ENCODE measurements at places on chromosomes 13 and 19. TPM values are rescaled to one million over a fixed set of nuclear protein-coding genes. Genes with fewer than 3 reads are reported as not detected.
A peak's percentile ranks its signal among the peaks of the same experiment; 100 is the strongest.

Gene METTL21C
- not detected for polyA plus RNA-seq

Gene DPP9
- 25.9 TPM for polyA plus RNA-seq

Gene OR10H1
- 0.03 TPM for polyA plus RNA-seq

Gene FGF9
- polyA plus RNA-seq: 23.6 TPM

Gene TMPRSS9
- polyA plus RNA-seq: 0.60 TPM

- DNase-seq: no peak
Observed at GRCh38 chr13:75461314-75461713, 20.7 kb downstream of the TBC1D4 start.

- DNase-seq: no peak
Observed at GRCh38 chr19:42410371-42410770, 16.8 kb downstream of the LIPE start.

DNA sequence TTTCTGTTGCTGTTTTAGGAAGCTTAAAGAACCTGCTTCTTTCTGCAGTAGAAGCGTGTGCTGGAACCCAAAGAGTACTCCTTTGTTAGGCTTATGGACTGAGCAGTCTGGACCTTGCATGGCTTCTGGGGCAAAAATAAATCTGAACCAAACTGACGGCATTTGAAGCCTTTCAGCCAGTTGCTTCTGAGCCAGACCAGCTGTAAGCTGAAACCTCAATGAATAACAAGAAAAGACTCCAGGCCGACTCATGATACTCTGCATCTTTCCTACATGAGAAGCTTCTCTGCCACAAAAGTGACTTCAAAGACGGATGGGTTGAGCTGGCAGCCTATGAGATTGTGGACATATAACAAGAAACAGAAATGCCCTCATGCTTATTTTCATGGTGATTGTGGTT is 103.1 kb downstream of the TNFRSF19 start:
- no peak for DNase-seq

DNA sequence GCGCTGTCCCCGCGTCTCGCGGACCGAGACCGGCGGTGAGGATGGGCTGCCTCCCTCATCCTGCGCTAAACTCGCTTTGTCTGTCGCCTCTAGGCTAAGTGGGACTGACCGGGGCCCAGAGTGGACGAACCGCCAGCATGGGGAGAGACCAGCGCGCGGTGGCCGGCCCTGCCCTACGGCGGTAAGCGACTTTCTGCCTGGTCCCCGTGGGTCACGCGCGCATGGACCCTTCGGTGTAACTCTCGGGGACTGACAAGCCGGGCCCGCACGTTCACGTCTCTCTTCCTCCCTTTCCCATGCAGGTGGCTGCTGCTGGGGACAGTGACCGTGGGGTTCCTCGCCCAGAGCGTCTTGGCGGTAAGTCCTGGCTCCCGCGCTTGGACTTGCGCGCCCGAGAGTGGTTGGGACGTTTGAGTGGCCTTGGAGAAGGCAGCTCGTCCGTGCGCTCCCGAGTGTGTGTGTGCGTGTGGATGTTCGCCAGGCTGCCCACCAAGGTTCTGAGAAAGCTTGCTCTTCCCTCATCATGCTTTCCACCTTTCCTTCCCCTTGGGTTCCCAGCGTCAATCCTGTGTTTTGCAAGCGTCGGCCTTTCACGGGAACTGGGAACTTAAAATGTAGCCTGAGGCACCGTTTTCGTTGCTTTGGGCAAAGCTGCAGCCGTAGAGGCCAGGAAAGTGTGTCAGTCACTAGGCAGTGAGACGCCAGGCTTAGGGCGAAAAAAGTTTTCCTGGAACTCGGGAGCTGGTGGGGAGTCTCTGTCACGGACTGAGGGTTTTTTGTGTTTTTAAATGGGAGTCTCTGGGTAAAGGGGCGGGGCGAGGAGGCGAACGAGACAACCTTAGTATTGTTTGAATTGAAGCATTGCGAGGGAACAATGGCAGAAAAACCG is 927 bp downstream of the COL4A2 start:
- DNase-seq: peak; percentile 74

DNA sequence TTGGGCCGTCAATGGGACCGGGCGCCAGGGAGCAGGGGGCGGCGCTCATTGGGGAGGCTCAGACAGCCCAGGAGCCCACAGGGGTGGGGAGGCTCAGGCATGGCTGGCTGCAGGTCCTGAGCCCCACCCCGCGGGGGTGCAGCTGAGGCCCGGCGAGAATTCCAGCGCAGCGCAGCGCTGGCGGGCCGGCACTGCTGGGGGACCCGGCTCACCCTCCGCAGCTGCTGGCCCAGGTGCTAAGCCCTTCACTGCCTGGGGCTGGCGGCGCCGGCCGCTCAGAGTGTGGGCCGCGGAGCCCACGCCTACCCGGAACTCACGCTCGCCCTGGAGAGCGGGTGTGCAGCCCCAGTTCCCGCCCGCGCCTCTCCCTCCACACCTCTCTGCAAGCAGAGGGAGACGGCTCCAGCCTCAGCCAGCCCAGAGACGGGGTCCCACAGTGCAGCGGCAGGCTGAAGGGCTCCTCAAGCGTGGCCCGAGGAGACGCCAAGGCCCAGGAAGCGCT is 1227.4 kb downstream of the PCDH17 start:
- DNase-seq: no peak

DNA sequence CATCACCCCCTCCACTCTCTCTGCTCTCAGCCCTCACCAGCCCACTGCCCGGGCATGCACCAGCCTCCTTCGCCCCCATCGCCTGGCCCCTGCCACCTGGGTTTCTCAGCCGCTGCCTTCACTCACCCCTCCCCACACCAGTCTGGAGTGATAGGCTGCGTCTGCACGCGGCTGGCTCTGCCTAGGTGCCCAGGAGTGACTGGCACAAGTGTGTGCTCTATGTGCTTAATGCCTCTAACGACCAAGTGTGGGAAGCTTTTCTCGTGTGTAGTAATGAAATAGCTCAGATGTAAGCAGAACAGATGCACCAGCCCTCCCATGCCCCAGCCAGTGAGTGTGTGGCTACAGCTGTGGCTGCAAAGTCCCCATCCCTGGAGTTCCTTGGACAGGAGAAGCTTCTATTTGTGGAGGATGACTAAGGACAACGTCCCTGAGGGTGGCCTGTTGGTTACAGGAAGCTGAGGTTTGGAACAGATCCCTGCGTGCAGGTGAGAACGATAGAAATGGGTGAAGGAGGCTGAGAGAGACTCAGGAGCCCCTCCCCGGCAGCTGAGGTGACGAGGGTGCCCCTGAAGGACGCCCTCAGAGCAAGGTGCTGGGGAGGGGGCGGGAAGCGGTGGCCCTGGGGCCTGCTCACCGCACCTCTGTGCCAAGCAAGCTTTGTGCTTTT is 35.6 kb downstream of the ATP11A start:
- no peak for DNase-seq

DNA sequence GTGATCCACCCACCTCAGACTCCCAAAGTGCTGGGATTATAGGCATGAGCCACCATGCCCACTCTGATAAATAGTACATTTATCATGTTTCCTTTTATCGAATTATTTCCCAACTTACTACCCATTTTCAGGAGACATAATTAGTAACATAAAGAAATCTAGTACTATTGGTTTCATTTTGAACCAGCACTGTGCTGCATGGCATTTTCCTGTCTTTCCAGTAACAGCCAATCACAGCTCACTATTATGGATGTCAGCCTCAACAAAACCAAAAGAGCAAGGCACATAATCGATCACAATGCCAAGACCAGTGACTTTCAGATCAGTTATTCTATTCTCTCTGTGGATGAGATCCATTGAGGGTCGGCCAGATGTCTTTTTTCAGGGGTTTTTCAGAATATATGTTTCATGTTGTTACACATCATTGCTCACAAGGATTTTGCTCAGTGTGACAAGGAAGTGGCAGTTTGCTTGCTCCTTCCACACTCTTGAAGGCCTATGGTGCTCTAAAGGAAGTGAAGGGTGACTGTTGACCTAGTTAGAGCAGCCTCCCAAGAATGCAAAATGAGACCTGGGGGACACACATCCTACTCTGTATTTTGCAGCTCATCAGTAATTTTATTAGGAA is 233.4 kb downstream of the KCNRG start:
- no peak for DNase-seq

DNA sequence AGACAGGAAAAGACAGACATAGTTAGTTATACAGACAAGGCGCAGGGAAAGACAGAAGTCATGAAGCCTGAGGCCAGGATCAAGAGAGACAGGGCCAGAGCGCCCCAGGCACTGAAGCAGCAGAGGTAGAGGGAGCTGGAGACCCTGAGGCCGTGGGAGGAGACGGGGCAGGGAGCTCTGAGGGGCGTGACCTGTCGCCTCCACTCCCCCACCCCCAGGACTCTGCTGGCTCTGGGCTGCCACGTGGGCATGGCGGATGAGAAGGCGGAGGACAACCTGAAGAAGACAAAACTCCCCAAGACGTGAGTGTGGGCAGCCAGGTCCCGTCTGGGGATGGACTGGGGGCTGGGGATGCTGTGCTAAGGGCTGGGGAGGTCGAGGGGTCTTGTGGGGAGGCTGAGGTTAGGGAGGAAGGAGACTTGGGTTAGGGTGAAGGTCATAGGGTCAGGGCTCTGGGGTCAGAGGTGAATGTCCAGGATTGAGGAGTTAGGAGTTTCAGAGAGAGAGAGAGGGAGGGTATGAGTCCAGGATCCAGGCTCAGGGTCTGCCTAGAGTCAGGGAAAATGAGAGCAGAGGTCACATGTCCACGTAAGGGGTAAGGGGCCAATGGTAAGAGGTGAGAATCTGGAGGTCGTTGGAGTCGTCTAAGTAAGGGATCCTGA is 31.1 kb downstream of the RYR1 start:
- DNase-seq: no peak

DNA sequence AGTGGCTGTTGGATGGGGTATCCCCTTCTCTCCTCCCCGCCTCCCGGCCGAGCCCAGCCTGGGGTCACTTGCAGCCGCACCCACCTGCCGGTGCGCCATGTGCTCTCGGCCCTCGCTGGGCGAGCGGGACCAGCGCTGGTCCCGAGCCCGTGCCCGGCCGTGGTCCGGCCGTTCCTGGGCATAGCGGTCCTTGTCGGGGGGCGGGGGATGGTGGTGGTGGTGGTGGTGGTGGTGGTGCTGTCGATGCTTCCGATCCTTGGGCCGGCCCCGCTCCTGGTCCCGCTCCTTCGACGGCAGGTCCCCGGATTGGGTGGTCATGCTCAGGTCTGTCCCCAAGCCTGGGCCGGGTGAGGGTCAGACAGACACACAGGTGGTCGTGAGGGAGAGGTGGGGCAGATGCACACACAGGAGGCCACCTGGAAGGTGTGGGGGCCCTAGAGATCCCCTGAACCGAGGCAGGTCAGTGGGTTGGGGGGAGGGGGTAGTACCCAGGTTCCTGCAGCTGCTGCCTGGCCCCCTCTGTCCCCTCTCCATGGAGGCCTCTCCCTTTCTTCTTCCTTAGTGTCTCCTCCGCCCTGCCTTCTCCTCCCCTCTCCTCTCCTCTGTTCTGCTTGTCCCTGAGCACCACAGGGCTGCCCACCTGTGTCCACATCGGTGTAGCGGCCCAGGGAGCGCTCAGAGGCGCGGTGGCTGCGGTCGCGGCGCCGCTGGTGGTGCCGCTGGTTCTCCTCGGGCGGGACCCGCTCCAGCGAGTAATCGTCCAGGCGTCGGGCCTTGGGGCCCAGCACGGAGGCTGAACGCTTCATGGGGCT is 58.7 kb downstream of the IER2 start:
- DNase-seq: no peak

DNA sequence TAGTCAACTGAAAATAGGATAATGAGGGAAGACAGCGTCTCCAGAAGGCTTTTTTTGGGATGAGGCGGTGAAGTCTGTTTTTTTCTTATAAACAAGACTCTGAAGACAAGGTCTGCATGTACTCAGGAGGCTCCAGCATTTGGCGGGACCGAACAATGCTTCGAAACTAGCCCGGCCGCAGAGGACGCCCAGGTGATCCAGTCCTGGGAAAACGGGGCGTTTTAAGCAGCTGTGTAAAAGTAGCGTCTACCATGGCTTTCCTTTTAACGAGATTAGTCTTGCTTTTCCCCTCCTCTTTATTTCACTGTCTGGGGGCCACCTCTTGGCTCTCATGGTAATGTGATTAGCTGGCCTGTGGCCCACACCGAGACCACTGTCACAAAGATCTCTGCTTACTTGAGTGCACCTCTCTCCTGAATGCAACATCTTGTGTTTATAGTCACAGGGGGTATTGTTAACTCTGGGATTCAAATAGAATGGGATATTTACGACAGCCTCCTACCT is 29.4 kb upstream of the GTF3A start:
- DNase-seq: no peak

DNA sequence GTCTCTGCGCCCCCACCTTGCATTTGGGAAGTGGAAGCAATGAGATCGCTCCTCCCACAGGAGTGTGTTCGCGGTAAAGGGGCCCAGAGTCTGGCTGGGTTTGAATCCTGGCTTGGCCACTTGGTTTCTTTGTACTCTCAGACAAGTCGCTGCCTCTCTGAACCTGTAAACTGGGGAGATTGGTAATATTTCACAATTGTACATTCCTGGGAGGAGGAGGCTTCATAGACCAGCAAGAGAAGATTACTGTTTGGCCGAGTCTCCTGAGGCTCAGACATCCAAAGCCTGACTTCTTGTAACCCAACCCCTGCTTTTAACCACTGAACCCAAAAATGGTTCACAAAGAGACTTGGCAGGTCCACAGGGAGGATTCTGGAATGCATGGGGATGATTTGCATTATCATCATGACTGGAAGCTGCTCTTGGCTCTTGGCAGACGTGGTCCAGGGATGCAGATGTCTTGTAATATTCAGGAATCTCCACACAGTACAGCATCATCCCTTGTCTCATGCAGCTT is 13.6 kb upstream of the STRN4 start:
- no peak for DNase-seq

DNA sequence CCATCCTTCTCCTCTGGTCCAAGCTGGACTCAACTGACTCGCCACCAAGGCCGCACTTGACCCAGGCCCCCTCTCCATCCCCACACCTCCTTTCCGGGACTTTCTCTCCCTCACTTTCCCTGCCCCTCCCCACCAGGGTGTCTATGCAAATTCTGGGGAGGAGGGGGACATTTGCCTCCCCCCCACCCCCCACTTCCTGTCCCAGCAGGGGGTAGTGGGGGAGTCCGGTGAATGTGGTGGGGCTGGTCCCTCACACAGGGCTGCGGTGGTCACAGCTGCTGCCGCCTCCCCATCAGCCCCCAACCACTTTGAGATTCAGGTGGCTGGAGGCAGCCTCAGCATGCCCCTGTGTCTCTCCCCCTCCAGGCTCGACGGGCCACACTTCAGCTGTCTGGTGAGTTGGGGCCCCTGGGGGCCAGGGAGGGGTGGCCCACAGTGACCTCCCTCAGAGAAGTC is 870 bp downstream of the SPIB start:
- DNase-seq: no peak

DNA sequence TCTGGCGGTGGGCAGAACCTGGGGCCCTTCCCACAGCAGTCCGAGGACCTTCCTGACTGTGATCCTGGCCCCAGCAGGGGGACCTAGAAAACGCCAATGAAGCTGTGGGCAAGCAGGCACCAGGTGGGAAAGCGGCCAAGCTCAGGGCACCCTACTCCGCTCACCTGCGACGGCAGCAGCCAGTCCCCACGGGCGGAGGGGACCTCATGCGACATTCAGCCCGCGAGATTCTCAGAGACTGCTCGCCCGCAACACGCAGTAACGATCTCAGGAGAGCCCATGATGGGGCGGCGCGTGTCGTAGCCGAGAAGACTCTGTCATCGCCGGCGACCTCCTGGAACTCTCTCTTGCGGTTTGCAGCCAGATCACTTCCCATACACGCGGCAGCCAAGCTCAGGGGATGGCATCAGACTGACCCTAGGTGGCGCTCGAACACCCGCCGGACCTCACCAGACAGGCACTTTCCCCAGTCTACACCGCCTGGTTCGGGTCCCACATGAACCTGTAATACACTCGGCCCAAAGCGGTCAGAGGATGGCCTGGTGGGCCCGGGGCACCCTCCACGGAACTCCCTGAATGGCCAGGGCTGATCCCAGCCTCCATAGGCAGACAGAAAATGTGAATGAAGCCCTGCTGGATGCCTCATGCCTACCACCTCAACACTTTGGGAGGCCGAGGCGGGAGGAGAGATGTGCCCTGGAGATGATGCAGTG is 26.5 kb downstream of the MAN2B1 start:
- peak; percentile 68 for DNase-seq
